ENCODE measurements at places on chromosomes 11 and 22.
A peak's percentile ranks its signal among the peaks of the same experiment; 100 is the strongest.

DNA sequence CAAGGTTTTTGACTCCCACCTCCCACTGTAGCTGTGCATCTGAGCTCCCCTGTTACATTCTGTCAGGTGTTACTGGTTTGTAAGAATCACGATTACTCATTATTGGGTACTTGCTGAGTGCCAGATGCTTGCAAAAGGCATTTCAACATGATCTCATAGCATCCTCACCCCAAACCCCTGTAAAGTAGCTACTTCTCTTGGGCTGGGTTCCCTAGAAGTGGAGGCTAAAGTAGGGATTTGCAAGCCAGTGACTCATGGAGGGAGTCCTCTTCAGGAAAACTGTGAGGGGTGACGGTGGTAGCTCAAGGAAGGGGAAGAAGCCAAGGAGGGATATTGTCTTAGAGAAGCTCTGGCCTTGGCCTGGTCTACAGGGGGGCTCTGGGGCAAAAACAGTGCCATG is 78.6 kb downstream of the TIMP3 start:
- no peak for DNase-seq

DNA sequence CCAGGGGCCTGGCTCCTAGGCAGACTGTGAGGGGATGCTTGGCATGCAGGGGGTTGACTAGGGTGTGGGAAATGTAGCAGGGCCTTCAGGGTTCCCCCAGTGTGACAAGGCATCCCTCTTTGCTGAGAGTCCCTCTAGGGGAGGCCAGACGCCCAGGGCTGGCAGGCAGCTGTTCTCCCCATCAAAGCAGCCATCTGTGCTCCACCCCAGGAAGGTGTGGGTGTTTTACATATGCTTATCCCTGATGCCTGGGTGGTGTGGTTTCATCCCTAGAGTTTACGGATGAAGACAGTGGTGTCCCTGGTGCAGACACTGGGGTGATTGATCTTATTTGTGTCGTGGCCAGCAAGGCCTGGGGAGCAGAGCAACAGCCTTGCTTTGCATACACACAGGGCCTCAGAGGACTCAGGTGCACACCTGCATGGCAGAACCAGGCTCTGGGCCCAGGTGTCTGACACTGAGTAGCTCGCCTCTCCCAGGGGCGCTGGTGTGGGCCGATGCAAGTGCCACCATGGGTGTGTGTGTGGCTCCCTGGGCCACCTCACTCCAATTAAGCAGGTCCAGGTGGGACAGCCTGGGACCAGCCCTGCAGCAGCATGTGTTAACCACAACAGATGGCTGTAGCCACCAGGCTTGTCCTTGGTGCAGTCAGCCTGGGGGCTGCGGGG is 74.2 kb downstream of the MED15 start:
- no peak for DNase-seq

GRCh38 chr11:133533205-133533604 is 904 bp upstream of the OPCML start:
- DNase-seq = no peak

GRCh38 chr11:118592616-118593367 is 14.6 kb upstream of the PHLDB1 start:
- peak; percentile 40 for DNase-seq

GRCh38 chr11:30310623-30311022 is 12.3 kb upstream of the ARL14EP start:
- no peak for DNase-seq

DNA sequence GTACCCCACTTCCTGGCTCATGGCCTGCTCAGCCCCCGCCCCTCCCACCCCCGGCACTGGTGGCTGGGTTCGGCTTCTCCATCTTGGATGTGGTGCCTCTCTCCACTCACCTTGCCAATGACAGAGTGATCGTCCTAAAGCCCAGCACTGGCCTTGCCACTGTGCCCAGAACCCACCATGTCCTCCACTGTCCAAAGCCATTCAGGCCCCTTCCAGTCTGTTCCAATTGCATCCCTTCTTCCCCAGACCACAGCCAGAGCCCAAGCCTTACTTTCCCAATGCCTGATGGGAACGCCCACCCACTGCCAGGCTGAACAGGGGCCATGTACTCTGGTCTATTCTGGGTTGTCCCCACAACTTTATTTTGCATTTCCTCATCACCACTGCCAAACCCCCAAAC is 625.8 kb upstream of the B3GAT1 start:
- no peak for DNase-seq

DNA sequence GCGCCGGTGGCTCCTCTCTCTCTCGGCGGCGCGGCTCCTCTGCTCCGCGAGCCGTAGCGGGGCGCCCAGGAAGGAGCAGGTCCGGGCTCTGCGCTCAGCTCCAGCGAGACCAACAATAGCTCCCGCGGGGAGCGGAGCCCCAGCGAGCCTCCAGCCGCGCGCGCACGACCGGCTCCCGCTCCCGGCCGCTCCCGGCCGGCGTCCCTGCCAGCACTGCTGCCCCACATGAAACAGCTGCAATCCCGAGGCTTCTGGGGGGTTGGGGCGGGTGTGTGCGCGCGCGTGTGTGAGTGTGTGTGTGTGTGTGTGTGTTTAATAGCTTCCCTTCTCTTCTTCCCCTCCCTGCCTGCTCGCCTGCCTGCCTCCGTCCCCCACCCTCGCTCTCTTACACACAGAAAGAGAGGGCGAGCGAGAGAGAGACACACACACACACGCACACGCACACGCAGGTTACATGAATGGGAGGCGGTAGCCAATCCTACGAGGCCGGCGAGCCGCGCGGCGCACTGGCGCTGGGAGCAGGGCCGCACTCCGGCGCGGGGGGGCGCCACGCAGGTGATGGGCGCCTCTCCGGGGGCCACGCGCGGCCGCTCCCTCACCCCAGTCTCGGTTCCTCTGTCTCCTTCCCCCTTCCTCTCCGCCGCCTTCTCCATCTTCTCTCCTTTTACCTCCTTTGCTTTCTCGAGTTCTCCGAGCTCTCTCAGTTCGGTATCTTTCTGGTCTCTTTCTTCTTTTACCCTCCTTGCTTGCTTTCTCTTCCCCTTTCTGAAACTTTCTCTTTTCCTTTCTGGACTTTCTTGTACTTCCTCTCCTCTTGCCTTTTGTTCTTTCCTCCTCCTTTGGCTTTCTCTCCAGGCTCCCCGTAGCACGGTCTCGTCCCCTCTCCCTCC is at the start of gene TENM4:
Gene TENM4 (minus strand): TSS at position 460 of the 890 bp plus-strand sequence. CDS start 371,086 bp downstream, outside the sequence.
- DNase-seq = peak; percentile 90

GRCh38 chr11:33257897-33258630 is 883 bp downstream of the HIPK3 start:
- peak; percentile 89 for DNase-seq

DNA sequence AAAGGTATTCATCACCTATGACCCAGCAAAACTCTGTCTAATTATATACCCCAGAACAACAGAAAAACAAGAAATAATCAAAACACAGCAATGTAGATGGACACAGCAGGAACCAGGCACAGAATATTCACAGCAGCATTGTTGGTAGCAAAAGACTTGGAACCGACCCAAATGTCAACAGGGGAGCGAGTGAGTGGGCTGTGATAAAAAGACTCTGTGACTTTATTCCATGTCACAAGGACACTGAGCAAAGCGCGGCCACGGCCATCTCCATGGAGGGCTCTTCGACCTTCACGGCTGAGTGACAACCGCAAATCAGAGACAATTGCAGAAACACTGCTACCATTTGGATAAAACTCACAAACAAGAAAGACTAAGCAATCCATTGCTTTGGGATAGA is 1373.1 kb downstream of the TBC1D22A start:
- DNase-seq = no peak

DNA sequence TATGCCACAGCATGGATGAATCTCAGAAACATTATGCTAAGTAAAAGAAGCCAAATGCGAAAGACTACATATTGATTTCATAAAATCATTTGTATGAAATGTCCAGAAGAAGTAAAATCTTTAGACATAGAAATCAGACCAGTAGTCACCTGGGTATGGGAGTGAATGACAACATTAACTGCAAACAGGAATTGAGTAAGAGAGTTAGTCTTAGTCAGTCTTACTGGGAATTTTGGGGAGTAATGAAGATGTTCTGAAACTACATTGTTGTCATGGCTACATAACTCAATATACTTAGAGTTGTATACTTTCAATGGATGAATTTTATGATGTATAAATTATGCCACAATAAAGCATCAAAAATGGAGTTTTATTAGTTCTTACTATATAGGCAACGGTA is 107.8 kb upstream of the CHORDC1 start:
- DNase-seq = no peak

DNA sequence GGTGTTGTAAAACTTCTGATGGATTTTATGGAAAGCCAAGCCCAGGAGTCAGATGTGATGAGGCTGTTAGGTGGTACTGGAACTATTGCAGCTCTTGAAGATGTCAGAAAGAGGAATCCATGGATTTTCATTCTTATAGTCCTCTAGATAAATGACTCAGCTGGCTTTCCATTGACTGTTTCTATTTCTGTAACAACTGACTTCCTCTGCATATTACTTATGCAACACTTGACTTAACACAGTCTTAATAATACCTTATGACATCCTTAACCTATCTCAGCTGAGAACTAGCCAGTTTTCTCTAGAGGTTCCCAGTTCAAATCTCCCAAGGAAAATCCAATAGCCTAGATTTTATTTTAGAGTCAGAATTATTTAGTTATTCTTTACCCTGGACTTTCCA is 263.8 kb downstream of the LUZP2 start:
- no peak for DNase-seq

DNA sequence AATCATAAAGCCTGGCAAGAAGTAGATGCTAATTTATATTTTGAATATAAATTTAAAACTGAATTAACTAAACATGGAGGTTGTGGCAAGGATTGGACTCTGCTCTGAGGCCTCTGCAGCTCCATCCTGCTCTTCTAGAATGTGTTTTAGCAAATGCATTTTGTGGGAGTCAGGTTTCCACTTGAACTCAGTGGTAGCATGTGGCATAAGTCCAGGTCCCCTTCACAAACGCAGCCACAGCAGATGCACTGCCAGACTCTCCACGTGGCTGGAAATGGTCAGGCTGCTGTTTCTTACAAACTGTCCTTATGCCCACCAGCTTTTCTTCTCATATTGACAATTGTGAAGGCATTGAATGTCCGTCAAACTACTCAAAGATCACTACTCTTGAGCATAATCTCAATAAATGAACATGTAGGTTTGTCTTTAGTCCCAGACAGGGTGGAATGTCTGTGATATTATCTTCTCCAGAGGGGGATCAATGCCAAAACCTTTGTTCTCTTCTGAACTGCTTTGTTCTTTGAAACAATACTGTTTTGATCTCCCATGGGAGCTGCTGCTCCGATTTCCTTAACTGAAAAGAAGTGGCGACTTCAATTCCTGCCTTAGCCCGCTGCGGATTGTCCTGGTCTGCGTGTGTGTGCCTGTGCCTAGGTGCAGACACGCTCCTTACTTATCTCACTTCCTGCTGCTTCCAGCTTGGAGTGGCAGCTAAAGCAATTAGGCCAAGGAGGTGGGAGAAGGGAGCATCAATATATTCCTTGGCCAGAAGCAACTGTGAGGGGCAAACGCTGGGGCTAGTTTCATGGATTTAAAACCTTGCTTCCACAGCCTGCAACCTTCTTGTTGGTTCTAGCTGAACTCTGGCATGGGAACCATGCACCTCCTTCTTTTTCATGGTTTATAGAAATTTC is 24.2 kb downstream of the EIF4G2 start:
- DNase-seq = peak; percentile 34

DNA sequence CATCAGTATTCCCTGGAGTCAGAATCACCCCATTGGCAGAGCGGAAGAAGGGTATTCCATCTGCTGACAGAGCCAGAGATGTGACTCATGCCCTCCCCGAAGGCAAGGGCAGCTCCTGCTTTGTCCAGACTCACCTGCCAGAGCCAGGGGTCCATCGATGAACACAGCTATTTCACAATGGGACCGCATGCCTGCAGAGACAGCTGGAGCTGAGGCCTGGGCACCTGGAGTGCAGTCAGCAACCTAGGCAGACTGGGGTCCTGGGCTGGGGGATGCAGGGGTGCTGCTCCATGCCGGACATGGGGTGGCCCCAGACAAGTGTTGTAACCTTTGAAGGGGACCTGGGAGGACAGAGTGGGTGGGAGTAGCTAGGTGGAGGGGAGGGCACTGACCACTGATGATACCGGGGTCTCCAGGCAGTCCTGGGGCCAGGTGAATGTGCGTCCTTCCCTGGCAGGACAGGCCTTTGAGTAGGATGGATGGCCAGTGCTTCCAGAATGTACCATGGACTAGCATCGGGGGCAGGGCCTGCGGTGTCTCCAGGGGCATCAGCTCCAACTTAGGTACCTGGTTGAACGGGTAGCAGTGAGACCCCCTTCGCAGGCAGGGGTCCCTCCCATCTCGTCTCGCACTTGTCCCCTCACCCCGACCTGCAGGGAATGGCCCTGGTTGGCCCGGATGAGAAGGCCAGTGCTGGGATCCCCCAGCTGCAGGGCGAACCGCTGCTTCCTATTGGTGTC is 1.7 kb downstream of the TRPT1 start:
- DNase-seq = no peak

- DNase-seq = no peak
These were observed 27.3 kb downstream of the PTPRJ start for GRCh38 chr11:48007677-48008076.

- DNase-seq = no peak
These were observed 8.3 kb downstream of the CD81 start for GRCh38 chr11:2385156-2386151.

DNA sequence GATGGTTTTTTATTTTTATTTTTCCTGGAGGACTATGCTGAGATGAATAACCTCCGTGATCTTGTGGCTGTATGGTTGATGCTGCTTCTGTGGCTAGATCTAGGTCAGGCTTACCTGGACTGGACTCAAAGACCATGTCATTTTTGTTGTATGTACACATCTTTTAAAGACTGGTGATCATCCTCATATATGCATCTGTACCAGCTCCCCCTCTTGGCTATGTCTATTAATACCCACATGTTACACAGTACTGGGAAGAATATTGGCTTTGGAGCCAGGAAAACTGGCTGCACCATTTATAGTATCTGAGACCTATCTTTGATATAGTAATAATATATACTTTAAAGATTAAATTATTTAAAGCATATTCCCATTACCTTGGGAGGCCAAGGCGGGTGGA is 18.4 kb upstream of the PITPNB start:
- DNase-seq = no peak

DNA sequence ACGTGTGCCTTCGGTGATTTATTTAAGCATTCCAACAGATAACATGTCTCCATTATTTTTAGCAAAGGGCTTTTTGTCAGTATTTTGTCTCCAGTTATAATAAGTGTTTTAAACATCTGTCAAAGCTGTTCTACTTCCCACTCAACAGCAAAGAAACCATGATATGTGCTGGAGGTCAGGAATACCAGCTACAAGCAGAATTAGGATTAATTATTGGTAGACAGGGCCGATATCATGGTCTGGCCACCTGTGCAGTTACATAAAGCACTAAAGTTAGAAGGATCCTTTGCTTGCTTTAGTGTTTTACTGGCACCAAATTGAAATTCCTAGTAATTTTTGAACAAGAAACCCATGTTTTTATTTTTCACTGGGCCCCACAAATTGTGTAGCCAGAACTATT is 591.3 kb upstream of the ARHGAP42 start:
- no peak for DNase-seq

- no peak for DNase-seq
These were observed 90.7 kb downstream of the SNX19 start for GRCh38 chr11:130825561-130825960.

DNA sequence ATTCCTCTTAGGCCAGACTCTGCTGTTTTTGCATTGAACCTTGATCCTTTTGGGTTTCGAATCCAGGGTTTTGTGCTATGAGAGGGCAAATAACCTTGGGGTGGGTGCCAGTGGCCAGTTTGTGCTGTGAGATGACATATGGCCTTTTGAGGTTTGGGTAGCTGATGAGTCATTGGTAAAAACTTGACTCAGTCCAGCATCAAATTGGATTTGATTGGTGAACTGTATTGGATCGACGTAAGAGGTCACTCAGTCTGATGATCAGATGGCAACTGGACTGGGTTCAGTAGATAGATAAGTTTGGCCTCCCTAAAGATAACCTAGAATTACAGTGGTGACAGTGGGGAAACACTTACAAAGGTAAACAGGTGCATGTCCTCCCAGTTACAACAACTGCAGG is 41.0 kb upstream of the XKR3 start:
- no peak for DNase-seq
